Sigmoid colon (tissue), 7 donors: ENCODE measurements at places on chromosomes 16 and 17.

DNA sequence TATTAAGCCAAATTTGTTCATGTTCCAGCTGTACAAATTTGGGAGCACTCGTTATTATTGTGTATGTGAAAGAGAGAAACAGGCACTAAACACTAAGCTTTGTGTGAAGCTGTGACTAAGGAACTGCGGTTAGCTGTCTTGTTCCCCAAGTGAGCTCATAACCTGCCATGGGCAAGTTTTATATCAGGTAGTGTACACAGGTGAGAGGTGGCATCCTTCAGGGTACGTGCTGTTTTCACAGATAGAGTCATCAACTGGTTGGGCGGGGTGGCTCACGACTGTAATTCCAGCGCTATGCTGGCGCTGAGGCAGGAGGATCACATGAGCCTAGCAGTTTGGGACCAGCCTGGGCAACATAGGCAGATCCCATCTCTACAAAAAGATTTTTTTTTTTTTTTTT lies 2.8 kb downstream of the DNAJA3 start:
- no peak overlapping the region for H3K4me3 ChIP-seq
- no peaks in the 10 kb centered on the region for H3K27me3 ChIP-seq
- H3K4me1 ChIP-seq, result peaks cover 25% of the 10 kb centered on the region

DNA sequence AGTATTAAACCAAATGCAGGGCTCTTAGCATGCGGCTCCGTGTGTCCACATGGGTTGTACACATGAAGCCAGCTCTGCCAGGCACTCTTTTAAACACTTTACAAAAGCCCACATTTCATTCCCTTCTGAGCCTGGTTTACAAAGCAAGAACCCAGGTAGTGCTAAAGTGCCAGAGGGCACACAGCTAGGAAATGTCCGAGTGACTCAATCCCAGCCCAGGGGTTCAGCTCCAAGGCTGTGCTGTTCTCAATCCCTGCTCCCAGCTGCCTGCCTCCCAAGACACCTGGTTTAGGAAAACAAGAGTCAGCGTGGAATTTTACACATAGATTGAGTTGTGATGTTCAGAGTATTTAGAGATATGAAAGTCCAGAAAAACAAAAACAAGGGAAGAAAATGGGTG lies 13.3 kb upstream of the DCAF7 start:
- no peaks in the 10 kb centered on the region for H3K36me3 ChIP-seq
- H3K27me3 ChIP-seq, result peaks cover 34% of the 10 kb centered on the region
- peak; percentile 32 for DNase-seq
- H3K4me3 ChIP-seq, result no peak overlapping the region
- peaks cover 10% of the 10 kb centered on the region for H3K4me1 ChIP-seq
- no peak overlapping the region for H3K27ac ChIP-seq

DNA sequence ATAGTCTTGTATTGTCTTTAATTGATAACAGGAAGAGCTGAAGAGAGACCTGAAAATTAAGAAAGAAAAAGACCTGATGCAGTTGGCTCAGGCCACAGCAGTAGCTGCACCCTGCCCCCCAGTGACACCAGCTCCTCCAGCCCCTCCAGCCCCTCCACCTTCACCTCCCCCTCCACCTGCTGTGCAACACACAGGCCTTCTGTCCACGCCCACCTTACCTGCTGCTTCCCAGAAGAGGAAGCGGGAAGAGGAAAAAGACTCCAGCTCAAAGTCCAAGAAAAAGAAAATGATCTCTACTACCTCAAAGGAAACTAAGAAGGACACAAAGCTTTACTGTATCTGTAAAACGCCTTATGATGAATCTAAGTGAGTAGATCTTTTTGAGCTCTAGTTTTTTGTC lies 36.8 kb downstream of the C17orf58 start:
- H3K27me3 ChIP-seq, result no peaks in the 10 kb centered on the region
- H3K4me1 ChIP-seq, result no peaks in the 10 kb centered on the region
- DNase-seq, result no peak
- peaks cover 58% of the 10 kb centered on the region for H3K36me3 ChIP-seq
- H3K4me3 ChIP-seq, result no peak overlapping the region

DNA sequence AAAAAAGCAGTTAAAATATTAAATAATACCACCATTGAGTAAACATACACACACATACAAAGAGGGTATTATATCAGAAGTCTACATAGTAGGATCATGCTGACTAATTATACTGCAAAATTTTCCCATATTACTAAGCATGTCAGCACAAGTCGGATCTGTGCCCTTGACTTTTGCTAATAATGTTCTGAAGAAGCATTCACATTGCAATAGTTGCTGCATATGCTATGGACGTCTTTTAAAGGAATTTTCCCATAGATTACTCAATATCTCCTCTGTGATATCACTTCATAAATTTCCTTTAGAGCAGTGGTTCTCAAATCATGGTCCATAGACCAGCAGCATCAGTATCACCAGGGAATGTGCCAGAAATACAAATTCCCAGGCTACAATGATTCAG lies 110.9 kb upstream of the NUDT7 start:
- H3K4me1 ChIP-seq, result no peaks in the 10 kb centered on the region
- H3K36me3 ChIP-seq, result no peaks in the 10 kb centered on the region
- no peaks in the 10 kb centered on the region for H3K27me3 ChIP-seq
- H3K27ac ChIP-seq, result no peak overlapping the region
- no peak for DNase-seq
- H3K4me3 ChIP-seq, result no peak overlapping the region

GRCh38 chr17:58565389-58566311 lies 51.2 kb upstream of the MTMR4 start:
- H3K4me1 ChIP-seq, result no peaks in the 10 kb centered on the region
- H3K4me3 ChIP-seq, result no peak overlapping the region
- no peak overlapping the region for H3K27ac ChIP-seq
- DNase-seq, result no peak
- H3K27me3 ChIP-seq, result no peaks in the 10 kb centered on the region

- H3K4me1 ChIP-seq, result no peaks in the 10 kb centered on the region
- H3K36me3 ChIP-seq, result no peaks in the 10 kb centered on the region
- H3K27me3 ChIP-seq, result no peaks in the 10 kb centered on the region
- no peak overlapping the region for H3K27ac ChIP-seq
- H3K4me3 ChIP-seq, result no peak overlapping the region
Measured at GRCh38 chr17:77999413-78000173, 41.1 kb downstream of the TNRC6C start.

DNA sequence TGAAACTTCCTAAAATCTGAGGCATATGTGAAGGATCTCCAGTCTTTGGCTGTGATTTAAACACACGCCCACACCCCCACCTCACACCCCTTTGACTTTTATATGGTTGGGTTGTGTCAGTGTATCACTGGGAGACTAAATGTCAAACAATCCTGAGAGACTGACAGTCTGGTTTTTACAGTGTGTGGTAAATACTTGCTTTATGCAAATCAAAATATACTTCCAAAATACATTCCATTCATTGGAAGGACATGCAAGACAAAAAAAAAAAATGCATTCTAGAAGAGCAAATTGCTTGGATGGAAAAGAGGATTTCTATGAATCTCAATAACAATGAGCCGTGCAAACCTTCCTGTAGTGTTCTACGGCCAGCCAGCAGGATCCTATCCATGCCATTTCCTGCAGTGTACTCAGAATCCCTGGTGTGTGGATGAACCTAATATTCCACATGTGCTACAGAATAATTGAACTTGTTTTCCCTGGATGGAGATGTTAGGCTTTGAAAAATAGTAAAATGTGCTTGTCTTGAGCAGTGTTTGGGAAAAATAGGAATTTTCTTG lies 602.1 kb upstream of the GOT2 start:
- no peak overlapping the region for H3K4me3 ChIP-seq
- no peaks in the 10 kb centered on the region for H3K27me3 ChIP-seq
- no peaks in the 10 kb centered on the region for H3K4me1 ChIP-seq
- no peak overlapping the region for H3K27ac ChIP-seq
- no peaks in the 10 kb centered on the region for H3K36me3 ChIP-seq
- DNase-seq, result no peak

DNA sequence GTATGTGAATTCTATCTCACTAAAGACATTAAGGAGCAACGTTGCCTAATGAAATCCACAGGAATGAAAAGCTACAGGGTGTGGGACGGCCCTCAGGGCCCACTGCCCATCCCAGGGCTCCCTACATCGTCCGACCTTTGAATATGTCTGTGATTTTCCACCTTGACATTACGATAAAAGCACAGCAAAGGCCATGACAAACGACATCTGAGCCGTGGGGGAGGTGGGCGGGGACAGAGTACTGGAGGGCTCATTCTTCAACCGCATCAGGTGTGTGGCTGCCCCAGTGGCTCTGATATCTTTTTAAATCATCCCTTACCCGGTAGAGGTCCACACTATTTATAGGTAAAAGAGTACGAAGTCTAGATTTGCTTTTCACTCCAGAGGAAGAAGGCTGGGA lies 35.1 kb downstream of the LMF1 start:
- no peak overlapping the region for H3K4me3 ChIP-seq
- H3K36me3 ChIP-seq, result peaks cover 10% of the 10 kb centered on the region
- H3K27me3 ChIP-seq, result no peaks in the 10 kb centered on the region
- no peak for DNase-seq
- no peaks in the 10 kb centered on the region for H3K4me1 ChIP-seq

GRCh38 chr17:67576471-67577115 lies 141.1 kb upstream of the NOL11 start:
- no peak overlapping the region for H3K4me3 ChIP-seq
- H3K36me3 ChIP-seq, result no peaks in the 10 kb centered on the region
- H3K27me3 ChIP-seq, result no peaks in the 10 kb centered on the region
- DNase-seq, result no peak
- no peak overlapping the region for H3K27ac ChIP-seq
- H3K4me1 ChIP-seq, result no peaks in the 10 kb centered on the region
